ENCODE measurements at places on chromosomes 1 and 21.

DNA sequence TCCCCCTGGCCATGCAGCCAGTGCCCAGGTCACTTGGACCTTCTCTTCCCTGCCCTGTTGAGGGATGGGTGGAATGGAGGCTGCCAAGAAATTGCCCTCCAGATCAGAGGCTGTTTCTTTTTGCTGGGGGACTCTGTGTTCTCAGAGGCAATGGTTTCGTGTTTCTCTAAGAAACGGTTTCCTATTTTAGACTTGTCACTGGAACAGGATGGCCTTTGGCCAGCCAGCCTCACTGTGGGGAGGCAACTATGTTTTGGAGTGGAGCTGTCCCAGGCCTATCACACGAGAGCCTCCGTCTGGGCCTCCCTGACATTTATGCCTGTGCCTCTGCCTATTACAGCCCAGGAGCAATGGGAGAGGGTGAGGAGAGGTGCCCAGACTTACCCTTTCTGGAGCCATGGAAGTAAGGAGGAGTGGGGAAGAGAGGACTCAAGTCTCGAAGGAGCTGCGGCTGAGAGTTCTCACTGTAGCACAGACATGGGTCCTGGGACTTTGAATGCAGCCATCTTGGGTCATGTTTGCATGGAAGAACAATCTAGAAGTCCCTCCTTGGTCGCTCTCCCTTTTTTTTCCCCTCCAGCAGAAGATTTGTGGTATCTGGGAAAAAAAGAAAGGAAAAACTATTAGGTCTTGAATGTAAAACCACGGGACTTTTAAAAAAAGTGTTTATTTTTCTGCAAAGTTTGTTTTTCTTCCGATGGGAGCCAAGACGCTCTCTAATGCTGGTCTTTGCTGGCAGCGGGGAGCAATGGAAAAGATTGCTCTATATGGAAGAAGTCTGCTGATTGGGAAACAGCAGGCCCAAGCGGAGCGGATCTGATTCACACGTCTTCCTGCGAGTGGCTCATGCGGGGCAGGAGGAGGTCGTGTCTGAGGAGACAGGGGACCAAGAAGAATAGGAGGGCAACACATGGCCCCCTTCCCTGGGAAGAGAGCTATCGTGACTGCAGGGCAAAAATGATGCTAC, 219.2 kb downstream of the FOXD2 start:
- DNase-seq: no peak

GRCh38 chr1:200351826-200352549, 57.8 kb downstream of the ZNF281 start:
- no peak for DNase-seq

DNA sequence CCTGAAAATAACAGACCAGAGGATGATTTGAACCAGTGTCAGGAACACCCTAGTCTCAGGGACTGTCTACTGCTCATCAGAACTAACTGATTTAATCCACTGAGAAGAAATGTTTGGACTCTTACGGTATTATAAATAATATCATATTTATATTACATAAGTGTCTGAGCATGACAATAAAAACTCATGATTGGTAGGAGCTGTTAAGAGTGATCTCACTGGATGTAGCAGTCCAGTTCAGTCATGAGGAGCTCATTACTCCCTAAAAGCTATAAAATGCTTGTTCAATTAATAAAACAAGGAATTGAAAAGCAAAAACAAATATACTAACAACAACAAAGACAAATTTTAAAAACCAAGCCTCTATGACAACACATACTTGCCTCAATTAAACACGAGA, 68.8 kb upstream of the BCL9 start:
- DNase-seq: no peak

DNA sequence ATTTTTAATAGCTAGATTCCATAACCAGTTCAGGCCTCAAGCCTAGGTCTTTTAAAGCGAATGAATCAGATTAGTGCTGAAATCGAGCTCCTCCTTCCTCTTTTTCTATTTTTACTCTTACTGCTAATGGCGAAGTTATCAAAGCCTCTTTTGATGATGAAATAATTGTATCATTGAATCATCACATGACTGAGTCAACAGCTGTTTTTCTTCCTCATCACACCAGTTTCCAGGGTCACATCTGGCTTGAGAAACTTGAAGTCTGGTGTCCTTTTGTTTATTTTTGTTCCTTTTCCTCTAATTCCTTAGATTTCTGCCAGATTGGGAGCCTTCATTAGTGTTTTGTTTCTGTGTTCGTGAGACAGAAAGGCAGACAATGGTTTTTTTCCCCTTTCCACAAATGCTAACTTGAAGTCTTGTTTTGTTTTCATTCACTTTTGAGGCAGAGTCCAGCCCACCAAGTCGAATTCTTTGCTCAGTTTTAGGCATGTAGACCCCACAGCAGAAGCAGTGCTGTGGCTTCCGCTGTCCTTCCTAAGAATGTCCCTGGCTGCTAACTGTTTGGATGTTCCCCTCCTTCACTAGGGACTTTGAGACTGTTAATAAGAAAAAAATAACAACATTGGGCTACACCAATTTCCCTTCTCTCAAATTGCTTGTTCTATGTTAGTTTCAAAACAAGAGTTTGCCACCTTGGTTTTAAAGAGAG, 51.9 kb upstream of the FMOD start:
- DNase-seq: no peak

- DNase-seq: no peak
These were observed 86.9 kb downstream of the KCNJ15 start for GRCh38 chr21:38343691-38344090.

- DNase-seq: no peak
These were observed 1.1 kb downstream of the PRRX1 start for GRCh38 chr1:170664828-170665612.

DNA sequence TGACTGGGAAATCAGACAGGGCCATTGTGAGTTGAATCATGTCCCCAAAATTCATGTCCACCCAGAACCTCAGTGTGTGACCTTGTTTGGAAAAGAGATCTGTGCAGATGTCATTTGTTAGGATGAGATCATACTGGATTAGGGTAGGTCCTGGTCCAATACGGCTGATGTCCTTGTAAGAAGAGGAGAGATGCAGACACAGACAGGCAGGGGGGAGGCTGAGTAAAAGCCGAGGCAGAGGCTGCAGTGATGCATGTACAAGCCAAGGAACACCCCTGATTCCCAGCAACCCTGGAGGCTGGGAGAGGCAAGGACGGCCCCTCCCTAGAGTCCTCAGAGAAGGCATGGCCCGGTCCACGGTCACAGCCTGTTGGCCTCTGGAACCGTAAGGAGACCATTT, 15.9 kb upstream of the NPPB start:
- no peak for DNase-seq

DNA sequence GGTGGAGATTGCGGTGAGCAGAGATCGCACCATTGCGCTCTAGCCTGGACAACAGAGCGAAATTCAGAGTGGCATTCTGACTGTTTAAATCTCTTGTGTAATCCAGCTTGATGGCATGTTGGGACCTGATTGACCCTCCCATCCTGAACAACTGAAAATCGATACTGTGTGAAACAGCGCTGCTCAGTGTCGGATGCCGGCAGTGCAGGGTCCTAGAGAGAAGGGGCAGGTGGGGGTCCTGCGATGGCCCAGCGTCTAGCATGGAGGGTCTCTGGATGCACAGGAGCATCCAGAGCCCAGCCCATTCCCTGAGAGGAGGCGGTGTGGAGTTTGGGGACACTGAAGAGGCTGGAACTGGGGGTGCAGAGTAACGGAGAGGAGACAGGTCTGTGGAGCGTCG, 15.8 kb downstream of the AGT start:
- DNase-seq: no peak

- no peak for DNase-seq
These were observed 588 bp upstream of the PACC1 start for GRCh38 chr1:212415107-212415841.

- DNase-seq: peak; percentile 34
These were observed 140.1 kb upstream of the CAMK1G start for GRCh38 chr1:209443361-209443931.

DNA sequence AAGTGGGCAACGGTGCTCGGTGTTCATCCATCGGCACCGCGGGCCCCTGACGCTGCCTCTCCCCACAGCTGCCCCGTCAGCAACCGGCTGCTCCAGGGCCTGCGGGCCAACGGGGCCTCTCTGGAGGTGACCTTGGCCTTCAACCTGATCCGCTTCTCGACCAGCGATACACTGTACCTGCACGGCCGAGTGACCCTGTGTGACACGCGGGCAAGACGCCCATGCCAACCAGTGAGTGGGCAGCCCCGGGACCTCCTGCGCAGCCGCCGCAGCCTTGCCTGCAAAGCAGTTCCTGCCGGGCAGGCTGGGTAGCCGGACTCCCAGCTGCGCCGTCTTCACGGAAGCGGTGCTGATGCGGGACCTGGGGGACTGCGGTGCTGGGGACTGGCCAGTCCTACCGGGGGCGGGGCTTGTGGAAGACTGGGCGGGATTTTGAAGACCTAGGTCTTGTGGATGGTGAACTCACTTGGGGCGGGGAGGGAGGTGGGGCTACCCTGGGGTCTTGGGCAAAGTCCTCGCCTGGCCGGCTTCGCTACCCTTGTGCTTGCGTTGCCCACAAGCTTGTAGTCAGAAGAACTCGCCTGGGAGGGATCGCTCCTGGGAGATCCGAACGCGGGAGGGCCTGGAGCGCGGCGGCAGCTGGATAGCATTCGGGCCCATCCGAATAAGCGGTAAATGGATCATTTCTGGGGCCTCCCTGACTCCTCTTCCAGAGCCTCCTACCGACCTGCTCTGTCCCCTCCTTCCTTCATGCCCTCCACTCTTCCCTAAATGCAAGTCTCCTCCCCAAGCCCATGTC, 8.8 kb upstream of the CEP85 start:
- no peak for DNase-seq

DNA sequence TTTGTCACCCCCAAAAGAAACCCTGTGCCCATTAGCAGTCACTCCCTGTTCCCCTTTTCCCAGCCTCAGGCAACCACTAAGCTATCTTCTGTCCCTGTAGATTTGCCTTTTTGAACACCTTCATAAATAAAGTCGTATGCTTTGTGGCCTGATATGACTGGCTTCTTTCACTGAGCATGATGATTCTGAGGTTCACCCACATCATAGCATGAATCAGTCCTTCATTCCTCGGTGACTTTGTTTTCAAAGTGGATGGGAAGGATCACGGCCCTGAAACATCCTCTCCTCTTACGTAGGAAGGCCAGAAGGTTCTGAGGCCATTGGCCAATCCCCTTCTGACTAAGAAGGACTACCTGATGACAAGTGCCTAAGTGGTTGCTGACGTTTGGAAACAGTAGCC, 39.1 kb downstream of the NIPAL3 start:
- no peak for DNase-seq

GRCh38 chr1:99613716-99614115, 32.2 kb upstream of the PALMD start:
- no peak for DNase-seq

- no peak for DNase-seq
These were observed 73.4 kb upstream of the F3 start for GRCh38 chr1:94614996-94615395.

- DNase-seq: peak; percentile 72
These were observed 41.3 kb upstream of the ENAH start for GRCh38 chr1:225694151-225694603.

GRCh38 chr21:46029186-46029924, 47.8 kb downstream of the COL6A1 start:
- no peak for DNase-seq

GRCh38 chr21:31088474-31088751, 50.1 kb upstream of the KRTAP19-8 start:
- no peak for DNase-seq

- DNase-seq: no peak
These were observed 134.3 kb upstream of the C1orf174 start for GRCh38 chr1:4034318-4034887.

DNA sequence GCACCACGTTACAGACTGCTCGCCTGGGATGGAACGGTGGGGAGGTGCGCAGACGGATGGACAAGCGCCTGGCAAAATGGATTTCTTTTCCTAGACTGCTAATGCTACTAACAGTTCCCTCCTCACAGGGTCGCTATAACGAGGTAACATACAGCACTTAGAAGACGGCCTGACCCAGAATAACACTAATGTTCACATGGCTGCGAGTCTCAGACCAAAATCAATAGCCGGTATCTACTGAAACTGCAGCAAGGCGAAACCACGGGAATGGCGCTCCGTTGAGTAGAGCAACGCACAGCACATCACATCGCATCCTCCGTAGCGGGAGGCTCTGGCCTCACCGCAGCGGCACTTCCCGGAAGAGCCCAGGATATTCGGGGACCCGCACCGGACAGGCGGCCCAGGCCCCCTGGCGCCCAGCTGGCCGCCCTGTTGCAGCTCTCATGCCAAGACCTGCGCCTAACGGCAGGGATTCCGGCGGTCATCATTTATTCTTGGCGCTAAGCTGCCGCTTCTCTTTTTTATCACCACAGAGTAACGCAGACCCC, 46.6 kb downstream of the VPS26C start:
- peak; percentile 13 for DNase-seq

GRCh38 chr1:167973832-167974231, 37.0 kb upstream of the MPC2 start:
- DNase-seq: no peak

DNA sequence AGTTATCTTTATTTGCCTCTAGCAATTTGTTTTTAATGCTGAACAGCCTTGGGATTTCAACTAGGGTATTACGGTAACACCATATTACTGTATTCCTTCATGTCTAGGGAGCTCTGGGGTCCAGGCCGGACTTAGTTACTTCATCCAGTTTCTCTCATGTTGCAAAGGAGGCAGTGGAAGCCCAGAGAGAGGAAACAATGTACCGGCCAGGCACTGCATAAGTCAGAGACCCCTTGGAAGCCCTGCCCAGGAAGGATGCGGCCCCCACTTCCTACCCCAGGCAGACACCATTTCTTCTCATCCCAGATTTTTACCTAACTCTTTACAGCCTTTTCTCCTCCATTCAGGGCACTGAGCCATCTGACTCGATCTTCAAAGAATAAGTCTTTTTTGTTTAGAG, 32.5 kb downstream of the TRABD2B start:
- DNase-seq: no peak

DNA sequence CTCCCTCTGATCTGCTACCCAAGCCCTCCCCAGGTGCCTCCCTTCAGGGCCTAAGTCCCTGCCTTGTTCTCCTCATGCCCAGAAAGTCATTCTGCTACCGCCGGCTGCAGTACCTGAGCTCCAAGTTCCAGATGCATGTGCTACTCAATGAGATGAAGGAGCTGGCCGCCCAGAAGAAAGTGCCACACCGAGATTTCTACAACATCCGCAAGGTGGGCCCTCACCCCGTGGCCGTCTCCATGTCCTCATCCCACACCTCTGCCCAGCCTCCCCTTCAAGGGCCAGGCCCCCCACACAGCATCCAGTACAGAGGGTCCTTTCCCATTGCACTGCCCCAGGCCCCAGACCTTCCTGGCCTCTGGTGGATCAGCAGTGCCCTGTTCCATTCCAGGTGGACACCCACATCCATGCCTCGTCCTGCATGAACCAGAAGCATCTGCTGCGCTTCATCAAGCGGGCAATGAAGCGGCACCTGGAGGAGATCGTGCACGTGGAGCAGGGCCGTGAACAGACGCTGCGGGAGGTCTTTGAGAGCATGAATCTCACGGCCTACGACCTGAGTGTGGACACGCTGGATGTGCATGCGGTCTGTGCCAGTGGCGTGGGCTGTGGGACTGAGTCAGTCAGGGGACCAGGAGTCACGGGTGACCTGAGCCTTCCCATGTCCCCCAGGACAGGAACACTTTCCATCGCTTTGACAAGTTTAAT, 8.2 kb downstream of the AMPD2 start:
- DNase-seq: no peak

GRCh38 chr1:101139130-101139529, 97.7 kb upstream of the S1PR1 start:
- no peak for DNase-seq

GRCh38 chr1:16905110-16905867, 9.5 kb downstream of the RNU1-2 start:
- peak; percentile 63 for DNase-seq

- DNase-seq: peak; percentile 53
These were observed 1.5 kb downstream of the STYXL2 start for GRCh38 chr1:167095368-167095767.

GRCh38 chr1:115466433-115466832, 128.4 kb upstream of the NGF start:
- DNase-seq: no peak

Data from NCI-H146 (cell line).